ENCODE measurements at places on chromosomes 6 and 20.

DNA sequence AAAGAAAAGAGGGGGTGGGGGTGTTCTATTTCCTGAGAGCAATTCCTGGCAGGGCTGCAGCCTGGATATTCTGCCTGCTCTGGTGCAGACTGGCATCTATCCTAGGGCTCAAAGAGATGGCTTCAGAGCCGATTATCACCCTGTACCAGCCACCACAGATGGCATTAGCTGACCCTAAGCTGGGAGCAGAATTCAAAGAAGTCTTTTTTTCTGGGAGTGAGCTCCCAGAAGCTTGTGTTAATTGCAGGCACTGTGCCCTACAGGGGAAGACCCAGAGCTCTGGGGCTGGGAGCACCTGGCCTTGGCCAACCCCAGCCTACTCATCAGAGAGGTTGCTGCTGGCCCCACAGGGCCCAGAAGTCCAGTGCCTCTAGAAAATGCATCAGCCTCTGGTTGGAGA, 85.9 kb downstream of the PXDC1 start:
- DNase-seq, result no peak

DNA sequence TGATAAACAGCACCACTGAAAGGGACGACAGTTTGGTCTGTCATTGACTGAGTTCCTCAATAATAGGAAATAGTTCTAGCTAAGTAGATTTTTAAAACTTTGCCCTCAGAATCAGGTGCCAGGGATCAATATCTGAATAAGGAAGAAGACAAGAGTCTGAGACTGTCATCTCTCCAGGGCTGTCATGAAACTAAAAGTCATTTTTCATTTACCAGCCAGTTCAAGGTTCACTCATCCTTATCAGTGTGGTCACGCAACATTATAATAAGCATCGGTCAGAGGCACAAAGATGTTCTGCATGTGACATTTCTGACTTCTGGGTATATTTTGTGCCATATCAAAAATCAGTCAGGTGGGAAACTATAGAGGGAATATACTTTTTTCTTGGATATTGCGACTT, 52.5 kb upstream of the E2F3 start:
- DNase-seq, result no peak

DNA sequence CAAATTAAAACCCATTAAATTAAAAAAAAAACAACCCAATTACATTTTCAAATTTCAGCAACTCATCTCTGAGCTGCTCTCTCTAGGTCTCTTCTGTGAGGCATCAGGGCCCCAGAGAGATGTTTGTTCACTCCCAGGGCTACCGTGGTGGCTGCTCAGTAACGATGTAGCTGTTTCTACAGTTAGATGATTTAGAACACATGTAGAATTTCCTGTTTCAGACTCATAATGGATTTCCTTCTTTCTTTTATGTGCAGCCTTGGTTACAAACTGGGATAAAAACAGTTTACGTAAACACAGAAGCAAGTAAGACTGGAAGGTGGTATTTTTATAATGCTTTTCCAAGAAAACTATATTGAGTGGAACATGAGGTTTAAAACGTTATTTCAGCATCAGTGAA, 116.1 kb upstream of the CCN2 start:
- DNase-seq, result no peak

DNA sequence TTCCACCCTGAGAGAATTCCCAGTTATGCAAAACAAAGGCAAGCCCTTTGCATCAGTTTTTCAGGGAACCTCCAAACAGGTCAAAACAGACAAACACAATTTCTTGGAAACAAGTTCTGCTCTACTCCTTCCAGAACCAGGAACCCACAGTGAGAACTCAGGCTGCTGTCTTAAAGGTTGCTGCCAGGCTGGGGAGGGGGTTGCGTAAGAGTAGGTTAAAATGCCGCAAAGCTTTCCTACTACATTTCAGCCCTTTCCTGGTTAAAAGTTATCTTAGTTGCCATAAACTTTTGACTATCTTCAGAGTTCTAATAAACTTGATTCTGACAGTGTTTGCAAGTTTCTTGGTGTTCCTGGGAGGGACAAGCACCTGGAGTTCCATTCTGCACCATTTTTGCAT, 33.8 kb downstream of the KPNA5 start:
- DNase-seq, result no peak

DNA sequence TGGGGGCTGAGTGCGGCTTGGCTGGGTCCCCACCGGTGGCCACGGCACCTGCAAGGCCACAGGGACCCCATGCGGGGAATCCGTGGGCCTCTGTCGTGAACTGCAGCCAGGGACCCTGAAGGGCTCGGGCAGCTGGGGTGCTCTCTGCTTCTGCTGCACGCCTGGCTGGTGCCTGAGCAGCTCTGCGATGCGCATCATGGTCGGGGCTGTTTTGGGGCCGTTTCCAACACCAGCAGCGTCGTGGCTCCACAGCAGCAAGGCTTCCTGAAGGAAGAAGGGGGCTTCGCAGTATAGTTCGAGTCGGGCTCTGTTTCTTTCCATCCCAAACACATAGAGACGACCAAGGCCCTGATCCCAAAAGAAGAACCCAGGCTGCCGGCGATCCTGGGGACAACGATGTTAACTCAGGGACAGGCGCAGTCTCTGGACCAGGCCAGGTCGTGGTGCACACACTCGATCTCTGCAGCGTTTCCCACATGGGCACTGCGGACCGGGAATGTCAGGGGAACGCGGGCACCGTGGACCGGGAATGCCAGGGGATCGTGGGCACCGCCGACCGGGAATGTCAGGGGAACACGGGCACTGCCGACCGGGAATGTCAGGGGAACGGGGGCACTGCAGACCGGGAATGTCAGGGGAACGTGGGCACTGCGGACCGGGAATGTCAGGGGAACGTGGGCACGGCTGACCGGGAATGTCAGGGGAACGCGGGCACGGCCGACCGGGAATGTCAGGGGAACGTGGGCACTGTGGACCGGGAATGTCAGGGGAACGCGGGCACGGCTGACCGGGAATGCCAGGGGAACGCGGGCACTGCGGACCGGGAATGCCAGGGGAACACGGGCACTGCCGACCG, 36.8 kb upstream of the BHLHE23 start:
- DNase-seq, result no peak

- DNase-seq, result no peak
Observed at GRCh38 chr20:45187693-45188092, 13.0 kb downstream of the PI3 start.

GRCh38 chr6:22807261-22807660, 237.9 kb downstream of the HDGFL1 start:
- no peak for DNase-seq
